ENCODE measurements at places on chromosomes 1 and 21.

DNA sequence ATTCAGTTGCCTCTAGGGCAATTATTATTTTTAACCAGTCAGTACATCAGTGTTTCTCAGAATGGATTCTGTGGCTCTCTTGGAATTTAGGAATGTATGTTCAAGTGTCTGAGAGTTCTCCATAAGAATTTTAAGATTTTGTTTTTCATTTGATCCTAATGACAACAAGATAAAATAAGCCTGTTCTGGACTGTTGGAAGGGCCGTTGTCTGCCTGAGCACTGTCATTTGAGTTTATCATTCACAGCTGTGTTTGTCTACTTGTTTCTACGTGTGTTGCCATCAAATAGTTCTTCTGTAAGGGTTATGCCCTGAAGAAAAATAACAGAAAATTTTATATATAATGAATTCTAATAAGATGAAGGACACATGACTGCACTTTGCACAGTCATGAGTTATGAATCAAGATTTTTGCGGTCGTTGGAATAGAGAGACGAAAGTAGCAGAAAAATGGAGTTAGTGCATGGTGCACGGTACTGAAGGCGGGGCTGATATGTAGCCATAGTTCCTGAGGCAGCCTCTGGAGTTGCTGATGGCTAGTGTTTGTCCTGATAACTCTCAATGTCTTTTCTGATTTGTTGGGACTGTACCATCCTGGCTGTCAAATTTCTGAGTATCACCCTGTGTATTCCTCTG, 92.5 kb downstream of the NOS1AP start:
- ATAC-seq: no peak

DNA sequence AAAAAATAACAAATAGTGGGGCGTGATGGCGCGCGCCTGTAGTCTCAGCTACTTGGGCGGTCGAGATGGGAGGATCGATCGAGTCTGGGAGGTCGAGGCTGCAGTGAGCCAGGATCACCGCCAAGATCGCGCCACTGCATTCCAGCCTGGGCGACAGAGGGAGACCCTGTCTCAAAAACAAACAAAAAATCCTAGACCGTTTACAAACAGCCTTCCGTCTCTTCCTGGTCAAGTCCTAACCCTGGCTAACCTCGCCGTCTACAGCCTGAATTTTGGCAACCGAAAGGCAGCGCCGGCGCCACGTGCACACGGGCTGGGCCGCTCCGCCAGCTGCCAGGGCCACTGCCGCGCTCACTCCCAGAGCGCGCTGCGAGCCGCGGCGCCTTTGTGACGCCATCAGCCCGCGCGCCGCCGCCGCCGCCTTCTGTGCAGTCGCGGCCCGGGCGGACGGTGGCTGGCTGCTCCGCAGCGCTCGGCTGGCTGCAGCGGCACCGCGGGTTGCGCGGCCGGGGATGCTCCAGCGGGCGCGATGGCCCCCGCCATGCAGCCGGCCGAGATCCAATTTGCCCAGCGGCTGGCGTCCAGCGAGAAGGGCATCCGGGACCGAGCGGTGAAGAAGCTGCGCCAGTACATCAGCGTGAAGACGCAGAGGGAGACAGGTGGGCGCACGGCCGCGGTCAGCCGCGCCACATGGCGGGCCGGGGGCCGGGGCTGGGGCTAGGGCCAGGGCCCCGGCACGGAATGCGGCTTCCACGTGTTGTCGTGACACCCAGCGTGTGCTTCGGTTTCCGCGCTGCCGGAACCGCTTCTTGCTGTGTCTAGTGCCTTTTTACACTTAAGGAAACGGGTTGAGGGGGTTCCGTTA, at the start of the genes HSF2BP and RRP1B:
Gene HSF2BP, minus strand, starts transcription at position 353 of the 865 bp plus-strand sequence. CDS start 1,392 bp downstream, outside the sequence.
Gene RRP1B, plus strand, starts transcription at position 425 of the 865 bp plus-strand sequence. Its CDS starts 105 bp downstream, at position 530.
- ATAC-seq: peak; percentile 92

DNA sequence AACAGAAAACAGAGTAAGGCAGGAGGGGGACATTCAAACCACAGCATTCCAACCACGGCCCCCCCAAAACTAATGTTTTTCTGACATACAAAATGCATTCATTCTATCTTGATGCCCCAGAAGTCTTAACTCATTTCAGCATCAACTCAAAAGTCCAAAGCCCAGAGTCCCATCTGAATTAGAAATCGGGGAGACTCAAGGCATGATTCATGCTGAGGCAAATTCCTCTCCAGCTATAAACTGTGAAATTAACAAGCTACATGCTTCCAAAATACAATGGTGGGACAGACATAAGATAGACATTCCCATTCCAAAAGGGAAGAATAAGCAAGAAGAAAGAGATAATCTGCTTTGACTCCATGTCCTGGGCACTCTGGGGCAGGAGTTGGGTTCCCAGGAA, 73.9 kb downstream of the KCNJ15 start:
- no peak for ATAC-seq

- no peak for ATAC-seq
These were observed 910 bp upstream of the ANKRD65 start for GRCh38 chr1:1421907-1422464.

GRCh38 chr1:55986003-55986402, 593.4 kb downstream of the PLPP3 start:
- ATAC-seq: no peak

- ATAC-seq: no peak
These were observed 32.9 kb downstream of the GRHL3 start for GRCh38 chr1:24351918-24352627.

GRCh38 chr1:221089273-221089672, 210.0 kb downstream of the HLX start:
- ATAC-seq: no peak

GRCh38 chr1:117613249-117613968, 7.6 kb downstream of the TENT5C start:
- no peak for ATAC-seq

GRCh38 chr1:159008744-159009188, 941 bp upstream of the IFI16 start:
- peak; percentile 44 for ATAC-seq

GRCh38 chr1:210301615-210302000, 27.1 kb upstream of the HHAT start:
- no peak for ATAC-seq

DNA sequence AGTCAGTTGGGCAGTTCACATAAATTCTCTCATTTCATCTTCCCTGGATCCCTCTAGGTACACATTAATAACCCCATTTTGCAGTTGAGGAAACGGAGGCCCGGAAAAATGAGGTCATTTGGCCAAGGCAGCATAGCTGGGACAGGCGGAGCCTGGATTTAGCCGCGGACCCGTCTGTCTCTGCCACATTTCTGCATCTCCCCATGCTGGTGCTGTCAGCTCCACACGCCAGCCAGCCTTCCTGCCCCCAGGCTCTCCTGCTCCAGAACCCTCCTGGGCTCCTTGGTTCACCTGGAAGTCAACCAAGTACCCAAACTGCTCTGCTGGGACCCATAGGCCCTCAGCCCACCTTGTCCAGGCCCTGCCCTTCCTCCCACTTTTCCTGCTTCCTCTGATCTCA, 7.6 kb downstream of the FOXO6 start:
- ATAC-seq: no peak

DNA sequence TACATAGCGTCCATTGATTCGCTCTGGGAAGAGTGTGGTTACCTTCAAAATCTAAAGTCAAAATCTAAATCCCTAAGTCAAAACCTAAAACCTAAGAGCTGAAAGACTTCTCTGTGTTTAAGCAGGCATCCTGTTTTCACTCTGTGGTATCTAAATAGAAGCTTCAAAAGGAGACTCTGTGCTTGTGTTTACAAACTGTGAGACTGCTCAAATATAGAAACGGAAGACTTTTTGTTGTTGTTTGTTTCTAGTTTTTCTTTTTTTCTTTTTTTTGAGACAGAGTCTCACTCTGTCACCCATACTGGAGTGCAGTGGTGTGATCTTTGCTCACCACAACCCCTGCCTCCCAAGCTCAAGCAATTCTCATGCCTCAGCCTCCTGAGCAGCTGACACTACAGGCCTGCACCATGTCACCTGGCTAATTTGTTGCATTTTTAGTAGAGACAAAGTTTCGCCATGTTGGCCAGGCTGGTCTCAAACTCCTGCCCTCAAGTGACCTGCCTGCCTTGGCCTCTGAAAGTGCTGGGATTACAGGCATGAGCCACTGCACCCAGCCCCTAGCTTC, 425.9 kb downstream of the SMYD3 start:
- ATAC-seq: no peak

GRCh38 chr1:234528074-234528865, 49.3 kb upstream of the TARBP1 start:
- no peak for ATAC-seq

DNA sequence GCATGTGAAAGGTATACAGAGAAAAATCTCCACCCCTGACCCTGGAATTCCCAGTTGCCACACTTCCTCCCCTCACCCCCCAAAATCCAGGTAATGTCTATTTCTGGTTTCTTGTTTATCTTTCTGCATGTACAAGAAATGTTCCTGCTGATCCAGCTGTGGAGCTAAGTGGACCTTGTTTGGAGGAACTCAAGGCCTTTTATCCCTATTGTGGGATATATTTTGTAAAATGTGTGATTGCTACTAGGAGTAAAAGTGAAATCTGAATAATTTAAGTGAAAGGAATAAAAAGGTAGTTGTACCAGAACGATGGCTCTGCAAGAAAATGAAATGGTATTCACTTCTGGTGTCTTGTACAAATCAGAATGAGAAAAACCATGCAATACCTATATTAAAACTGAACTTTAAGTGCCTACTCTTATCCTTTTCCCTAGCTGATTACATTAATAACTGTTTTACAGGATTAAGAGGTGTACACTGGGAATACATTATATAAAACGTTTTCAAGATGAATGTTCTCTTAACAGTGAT, 3.0 kb downstream of the SPEN start:
- no peak for ATAC-seq

GRCh38 chr1:218572050-218572449, 226.9 kb downstream of the TGFB2 start:
- no peak for ATAC-seq

GRCh38 chr1:90262791-90263190, 267.9 kb downstream of the ZNF326 start:
- ATAC-seq: no peak

DNA sequence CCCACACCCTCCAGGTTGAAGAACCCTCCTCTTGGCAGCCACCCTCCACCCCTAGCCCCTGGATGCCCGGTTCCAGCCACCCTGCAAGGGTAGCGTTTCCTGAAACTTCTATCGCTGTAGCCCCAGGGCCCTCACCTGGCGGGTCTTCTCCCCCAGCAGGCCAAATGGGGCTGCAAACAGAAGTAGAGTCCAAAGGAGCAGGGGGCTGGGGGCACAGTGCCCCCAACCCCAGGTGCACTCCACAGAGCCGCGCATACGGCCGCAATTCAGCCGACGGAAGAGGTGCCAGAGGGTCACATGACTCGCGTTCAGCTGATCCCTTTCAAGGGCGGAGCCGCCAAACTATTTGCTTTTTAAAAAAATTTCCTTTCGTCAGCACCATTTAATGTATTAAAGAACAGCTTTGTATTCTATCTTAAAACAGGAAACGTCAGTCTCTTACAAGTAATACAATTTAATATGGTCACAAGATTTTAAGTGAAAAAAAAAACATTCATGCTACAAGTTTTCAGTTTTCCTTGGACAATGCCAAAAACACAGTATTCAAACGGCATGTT, at the start of gene GLMP:
Gene GLMP, minus strand, starts transcription at position 289 of the 557 bp plus-strand sequence. Its CDS starts 34 bp downstream, at position 255.
- ATAC-seq: peak; percentile 51

DNA sequence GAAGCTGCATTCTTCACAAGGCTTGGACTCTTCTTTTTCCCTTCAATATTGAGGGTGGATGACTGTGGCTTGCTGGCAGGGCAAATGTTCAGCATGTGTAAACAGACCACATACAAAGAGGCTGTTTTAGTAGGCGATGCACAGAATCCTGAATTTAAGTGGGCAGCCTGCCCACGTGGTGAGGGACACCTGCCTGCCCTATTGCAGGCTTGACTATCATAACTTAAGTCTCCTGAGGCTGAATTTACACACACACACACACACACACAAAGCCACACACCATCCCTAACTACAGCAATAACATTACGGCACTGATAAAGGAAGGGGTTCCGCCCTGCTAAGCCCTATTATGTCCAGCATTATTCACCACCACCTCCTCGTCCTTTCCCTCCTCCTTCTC, 15.9 kb downstream of the SYT2 start:
- no peak for ATAC-seq

GRCh38 chr1:151494741-151495281, 16.4 kb upstream of the CGN start:
- ATAC-seq: peak; percentile 81

- no peak for ATAC-seq
These were observed 2.4 kb downstream of the ATP2B4 start for GRCh38 chr1:203629016-203629506.

DNA sequence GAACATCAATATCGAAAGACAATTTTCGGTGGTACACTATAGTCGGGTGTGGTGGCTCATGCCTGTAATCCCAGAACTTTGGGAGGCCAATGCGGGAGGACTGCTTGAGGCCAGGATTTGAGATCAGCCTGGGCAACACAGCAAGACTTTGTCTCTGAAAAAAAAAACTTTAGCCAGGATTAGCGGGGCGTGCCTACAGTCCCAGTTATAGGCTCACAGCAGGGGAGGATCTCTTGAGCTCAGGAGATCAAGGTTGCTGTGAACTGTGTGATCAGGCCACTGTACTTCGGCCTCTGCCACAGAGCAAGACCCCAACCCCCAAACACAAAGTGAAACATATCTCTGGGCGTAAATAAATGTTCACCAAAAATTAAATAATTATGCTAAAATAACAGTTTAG, 1.6 kb downstream of the TADA1 start:
- no peak for ATAC-seq

DNA sequence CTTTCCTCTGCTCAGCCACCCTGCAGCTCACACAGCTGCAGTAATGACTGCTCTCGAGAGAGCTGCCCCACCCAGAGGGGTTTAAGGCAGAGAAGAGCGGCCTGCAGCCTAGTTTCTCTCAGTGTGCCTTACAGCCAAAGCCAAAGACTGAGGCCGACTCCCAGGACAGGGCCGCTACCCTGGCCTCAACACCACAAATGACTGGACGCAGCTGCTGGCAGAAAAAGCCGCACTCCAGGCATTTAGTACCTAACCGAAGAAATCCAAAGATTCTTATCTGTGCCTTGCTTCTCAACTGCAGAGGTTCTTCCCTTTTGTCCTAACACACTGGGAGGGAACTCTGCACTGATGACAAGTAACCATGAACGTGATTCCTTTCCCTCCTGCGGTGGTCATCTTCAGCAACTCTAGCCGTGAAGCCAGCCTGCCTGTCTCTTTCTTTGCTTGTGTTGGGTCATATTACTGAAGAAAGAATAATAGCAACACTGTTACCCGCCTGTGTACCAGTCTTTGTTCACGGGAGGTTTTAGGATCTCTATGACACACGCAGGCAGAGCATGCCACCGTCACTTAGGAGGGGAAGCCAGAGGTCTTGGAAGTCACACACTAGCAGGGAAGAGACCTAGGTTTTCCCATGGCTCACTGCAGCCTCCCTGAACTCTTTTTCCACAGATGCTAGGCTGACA, 202.7 kb downstream of the RHOU start:
- peak; percentile 25 for ATAC-seq

DNA sequence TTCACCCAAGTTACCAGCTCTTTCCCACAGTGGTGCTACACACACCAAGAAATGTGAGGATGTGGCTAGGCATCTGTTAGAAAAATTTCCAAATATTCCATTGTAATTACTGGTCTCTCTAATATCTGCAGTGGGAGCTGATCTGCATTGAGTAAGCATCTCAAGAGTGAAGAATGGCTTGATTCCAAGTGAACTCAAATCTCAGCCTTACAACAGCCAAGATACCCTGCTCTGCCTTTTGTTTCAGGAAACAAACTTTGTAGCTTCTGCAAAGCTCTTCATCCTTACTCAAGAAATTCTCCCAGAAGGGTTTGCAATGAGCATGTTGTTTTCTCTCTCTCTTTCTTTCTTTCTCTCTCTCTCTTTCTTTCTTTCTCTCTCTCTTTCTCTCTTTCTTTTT, 181.1 kb downstream of the FCRL5 start:
- no peak for ATAC-seq
